Substantia nigra (tissue), 51 donors: ENCODE measurements at places on chromosomes 11 and 22.
A peak's percentile ranks its signal among the peaks of the same experiment; 100 is the strongest.

DNA sequence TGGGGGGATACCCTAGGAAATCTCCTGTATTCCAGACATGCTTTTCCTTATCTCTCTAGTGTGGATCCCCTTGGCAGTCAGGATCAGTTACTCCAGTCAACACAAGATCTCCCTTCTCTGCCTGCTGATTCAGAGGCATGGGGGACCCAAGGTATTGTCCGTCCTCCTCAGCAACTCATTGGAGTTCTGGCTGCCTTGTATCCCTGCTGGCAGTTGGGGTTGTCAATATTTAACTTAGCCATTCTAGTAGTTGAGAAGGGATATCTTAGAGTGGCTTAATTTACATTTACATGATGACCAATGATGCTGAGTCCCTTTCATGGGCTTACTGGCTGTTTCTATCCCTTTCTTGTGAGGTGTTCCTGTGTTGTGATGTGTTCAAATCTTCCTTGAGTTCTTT lies 74.2 kb downstream of the GRK3 start:
- no peak for DNase-seq

- no peak for DNase-seq
Observed at GRCh38 chr11:129086976-129087375, 105.1 kb downstream of the ARHGAP32 start.

DNA sequence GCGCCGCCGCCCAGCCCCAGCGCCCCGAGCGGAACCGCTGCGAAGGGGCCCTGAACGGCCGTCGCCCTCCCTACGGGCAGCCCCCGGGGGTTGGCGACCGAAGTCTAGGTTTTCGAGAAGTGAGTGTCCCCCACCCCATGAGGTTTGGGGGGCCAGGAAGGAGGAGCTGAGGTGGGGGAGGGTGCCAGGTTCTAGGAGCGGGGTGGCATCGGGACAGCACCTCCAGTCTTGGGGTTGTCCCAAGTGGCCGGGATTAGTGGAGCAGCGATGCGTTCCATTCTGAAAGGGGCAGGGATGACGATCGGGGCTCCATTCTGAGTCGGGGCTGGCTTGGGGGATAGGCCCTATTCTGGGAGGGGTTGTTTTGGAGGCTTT lies 408 bp downstream of the PPP2R5B start:
- DNase-seq, result no peak

GRCh38 chr22:37403267-37403960 lies 23.9 kb downstream of the ELFN2 start:
- DNase-seq, result no peak

DNA sequence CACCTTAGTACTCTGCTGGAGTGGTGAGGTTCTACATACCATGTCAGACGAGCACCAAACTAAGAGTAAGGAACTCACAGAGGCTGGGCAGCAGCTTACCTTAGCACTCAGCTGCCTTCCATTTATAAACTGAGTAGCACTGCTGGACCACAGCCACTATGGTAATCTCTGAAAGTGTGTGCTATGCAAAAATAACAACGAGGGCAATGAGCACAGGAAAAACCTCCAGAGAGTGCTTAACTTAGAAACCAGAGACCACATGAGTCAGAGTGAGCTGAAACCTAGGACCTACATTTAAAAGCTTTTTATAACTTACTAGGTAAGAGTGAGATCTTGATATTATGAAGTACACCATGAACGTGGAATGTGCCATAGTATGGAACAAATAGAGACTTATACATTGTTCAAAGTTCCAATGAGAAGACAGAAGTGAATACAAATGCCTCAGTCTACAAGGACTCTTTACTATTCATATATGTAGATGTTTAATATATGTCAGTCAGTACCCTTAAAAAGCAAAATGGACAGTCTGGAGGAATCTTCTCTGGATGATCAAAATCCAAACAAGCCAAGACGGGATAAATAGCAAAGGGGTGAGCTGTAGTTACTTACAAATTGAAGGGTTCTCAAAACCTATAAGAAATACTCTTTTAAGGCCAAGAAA lies 17.2 kb upstream of the CD59 start:
- DNase-seq, result no peak

GRCh38 chr11:65102142-65103095 lies 6.4 kb downstream of the VPS51 start:
- no peak for DNase-seq

DNA sequence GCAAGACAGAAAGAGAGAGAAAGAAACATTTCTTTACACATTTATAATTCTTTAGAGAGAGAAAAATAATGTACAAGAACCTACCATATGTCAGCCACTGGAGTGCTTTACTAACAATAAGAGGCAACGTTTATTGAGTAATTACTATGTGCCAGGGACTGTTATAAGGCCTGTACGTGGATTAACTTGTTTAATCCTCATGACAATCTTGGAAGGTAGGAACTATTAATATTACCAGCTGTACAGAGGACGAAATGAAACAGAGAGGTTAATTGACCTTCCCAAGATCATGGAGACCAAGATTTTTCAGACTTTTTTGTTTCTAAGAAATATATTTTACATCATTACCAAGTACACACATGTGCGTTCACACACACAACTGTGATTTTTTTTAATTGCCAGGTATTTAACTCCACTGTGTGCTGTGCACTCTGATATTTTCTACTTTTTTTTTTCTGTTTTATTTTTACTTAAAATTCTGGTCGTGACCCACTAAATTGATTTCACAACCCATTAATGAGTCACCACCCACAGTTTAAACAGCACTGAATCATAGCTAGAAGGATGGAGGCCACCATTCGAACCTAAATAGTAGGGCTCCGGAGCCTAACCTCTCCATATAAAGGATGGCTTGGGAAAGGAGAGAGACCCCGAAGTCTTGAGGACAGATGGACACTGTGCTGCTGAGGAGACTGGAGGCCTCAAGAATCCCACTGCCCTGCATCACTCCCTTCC lies 21.4 kb downstream of the CREB3L1 start:
- DNase-seq, result no peak

GRCh38 chr11:78748918-78749690 lies 174.4 kb upstream of the NARS2 start:
- DNase-seq, result no peak

- no peak for DNase-seq
Observed at GRCh38 chr22:27892064-27892463, 27.0 kb downstream of the PITPNB start.

GRCh38 chr11:6443269-6444003 lies 2.6 kb upstream of the HPX start:
- peak; percentile 63 for DNase-seq

- DNase-seq, result no peak
Observed at GRCh38 chr11:80103142-80103859, 662.5 kb upstream of the TENM4 start.

- DNase-seq, result no peak
Observed at GRCh38 chr11:128796270-128796669, 70.8 kb downstream of the KCNJ1 start.

GRCh38 chr11:115389790-115390189 lies 114.4 kb downstream of the CADM1 start:
- DNase-seq, result no peak

GRCh38 chr22:41862530-41863266 lies 29.8 kb downstream of the SREBF2 start:
- no peak for DNase-seq

- no peak for DNase-seq
Observed at GRCh38 chr22:19130959-19131684, at the start of gene TSSK2. TSS of gene TSSK2 (plus strand) at chr22:19131308. CDS start at chr22:19131400, 92 bp downstream.

DNA sequence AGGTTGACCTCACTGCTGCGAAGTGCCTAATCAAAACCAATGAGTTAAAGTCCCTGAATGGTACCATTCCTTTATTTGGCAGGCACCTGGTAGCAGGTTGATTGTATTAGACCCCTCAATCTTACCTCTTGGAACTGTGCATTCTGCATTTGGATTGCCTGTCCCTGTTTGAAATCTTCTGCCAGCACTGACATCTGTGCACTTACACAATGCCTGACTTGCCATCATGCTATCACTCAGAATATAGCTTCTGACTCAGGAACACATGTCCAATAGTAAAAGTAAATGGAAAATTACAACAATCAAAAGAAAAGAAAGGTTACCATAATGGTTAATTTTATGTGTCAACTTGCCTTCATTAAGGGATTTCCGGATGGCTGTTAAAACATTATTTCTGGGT lies 366.0 kb upstream of the PDGFD start:
- DNase-seq, result no peak

DNA sequence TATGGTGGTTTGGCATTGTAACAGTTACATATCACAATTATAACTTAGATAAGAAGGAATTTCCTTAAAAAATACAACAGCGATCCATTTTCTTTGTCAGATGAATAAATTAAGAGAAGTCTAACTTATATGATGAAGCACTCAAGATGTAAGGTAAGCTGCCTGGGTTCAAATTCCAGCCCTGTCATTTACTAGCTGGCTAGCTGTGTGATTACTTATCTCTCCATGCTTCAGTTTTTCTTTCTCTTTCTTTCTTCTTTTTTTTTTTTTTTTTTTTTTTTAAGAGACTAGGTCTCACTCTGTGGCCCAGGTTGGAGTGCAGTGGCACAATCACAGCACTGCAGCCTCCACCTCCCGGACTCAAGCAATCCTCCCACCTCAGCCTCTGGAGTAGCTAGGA lies 22.2 kb upstream of the LDHA start:
- DNase-seq, result no peak

DNA sequence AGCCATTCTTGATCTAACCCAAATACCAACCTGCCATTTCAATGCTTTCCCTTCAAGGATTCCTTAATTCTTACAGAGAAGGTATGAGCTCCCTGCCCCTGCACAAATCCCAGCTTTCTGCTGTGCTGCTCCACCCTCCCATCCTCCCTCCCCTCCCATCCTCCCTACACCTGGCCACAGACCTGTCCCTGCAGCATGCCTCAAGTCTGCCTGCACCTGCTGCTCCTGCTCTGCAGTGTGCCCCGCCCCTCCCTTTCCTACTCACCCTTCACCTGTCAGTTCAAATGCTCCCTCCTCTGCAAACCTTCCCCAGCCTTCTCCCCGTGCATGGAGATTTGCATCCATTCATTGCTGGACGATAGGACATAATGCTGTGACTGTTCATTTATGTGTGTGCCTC lies 139.9 kb upstream of the NARS2 start:
- DNase-seq, result no peak

- DNase-seq, result no peak
Observed at GRCh38 chr11:72808331-72808798, 5.8 kb upstream of the ATG16L2 start.

DNA sequence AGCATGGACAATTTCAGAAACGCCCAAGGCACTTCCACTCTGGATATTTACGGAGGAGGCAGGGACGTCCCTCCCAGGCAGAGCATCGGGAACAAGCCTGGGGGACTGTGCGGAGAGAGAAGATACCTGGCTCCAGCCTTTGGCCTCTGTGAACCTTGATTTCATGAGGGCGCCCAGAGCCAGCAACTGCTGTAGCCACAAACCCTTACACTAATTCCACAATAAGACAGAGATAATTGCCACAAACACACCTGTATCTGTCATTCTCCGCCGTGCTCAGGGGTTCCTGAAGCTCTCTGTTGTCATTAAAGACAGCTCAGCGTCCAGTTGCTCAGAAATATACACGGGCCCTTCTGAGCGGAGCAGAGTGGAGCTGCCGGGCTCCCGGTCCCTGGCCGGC lies 1292.1 kb downstream of the TBC1D22A start:
- no peak for DNase-seq

GRCh38 chr11:64877390-64878222 lies 815 bp downstream of the EHD1 start:
- no peak for DNase-seq

DNA sequence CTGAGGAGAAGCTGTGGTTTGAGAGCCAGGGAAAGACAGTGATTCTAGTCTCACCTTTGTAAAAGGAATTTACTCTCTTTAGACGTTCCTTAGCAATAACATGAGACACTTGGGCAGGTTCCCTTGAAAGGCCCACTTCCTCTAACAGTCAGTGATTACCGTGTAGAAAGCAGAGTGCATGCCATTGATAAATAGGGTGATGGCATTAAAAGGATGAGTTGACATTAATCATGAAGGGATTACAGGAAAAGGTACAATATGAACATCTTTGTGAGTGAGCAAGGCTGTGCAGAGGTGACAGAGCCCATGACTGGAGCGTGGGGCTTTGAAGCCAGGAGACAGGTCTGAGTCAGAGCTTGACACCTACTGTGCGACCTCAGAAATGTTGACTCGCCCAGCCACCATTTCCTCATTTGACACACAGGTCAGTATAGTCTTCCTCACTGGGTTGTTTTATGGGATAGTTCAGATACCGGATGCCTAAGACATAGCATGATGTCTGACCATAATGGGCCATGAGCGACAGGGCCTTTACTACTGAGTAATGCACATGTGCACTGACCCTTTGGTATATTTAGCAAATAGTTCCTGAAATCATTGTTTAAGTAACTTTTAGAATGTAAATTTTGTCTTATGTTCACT lies 341.7 kb upstream of the MTNR1B start:
- no peak for DNase-seq

DNA sequence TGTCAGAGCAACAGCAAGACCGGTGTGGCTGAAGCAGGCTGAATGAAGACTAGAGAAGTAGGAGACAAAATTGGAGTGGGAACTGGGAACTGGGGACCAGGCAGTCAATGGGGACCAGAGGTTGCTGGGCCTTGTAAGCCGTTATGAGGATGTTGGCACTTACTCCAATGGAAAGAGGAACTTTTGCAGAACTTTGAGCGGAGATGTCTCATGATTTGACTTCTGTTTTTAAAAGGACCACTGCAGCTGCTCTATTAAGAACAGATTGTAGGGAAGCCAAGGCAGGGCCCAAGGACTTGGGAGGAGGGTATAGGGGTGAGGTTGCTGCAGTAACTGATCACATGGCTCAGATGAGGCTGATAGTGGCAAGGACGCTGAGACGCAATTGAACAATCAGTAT lies 34.2 kb downstream of the IL18 start:
- no peak for DNase-seq

GRCh38 chr11:85941380-85941973 lies 86.3 kb downstream of the CCDC83 start:
- no peak for DNase-seq

DNA sequence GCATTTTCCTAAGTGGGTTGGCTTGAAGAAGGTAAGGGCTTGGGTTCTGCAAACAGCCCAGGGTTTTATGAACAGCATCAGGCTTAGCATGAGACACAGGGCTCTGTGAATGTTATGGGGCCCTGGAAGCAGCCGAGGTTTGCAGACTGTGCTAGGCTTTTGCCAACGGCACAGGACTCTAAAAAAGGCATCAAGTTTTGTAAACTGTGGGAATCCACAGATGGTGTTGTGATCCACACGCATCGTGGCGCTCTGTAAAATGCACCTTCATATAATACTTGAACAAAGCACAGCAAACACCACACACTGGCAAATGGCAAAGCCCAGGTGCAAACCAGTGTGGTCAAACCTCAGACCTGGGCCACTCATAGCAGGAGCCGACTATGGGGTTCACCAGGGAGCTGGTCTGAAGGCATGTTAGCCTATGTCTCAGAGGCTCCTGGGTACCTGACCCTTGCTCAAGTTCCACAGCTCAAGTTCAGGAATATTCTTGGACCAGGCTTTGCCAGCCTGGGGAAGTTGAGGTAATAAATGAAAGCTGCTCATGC lies 2.4 kb upstream of the SLCO2B1 start:
- no peak for DNase-seq

- DNase-seq, result no peak
Observed at GRCh38 chr22:48057116-48057835, 1294.8 kb downstream of the TBC1D22A start.

- DNase-seq, result no peak
Observed at GRCh38 chr11:126727381-126727780, 273.2 kb downstream of the KIRREL3 start.

- no peak for DNase-seq
Observed at GRCh38 chr11:122898799-122899198, 16.2 kb downstream of the JHY start.
